ENCODE measurements at places on chromosomes 11 and 22.

GRCh38 chr22:28899199-28899853, 16.0 kb downstream of the ZNRF3 start:
- DNase-seq: peak; percentile 82

DNA sequence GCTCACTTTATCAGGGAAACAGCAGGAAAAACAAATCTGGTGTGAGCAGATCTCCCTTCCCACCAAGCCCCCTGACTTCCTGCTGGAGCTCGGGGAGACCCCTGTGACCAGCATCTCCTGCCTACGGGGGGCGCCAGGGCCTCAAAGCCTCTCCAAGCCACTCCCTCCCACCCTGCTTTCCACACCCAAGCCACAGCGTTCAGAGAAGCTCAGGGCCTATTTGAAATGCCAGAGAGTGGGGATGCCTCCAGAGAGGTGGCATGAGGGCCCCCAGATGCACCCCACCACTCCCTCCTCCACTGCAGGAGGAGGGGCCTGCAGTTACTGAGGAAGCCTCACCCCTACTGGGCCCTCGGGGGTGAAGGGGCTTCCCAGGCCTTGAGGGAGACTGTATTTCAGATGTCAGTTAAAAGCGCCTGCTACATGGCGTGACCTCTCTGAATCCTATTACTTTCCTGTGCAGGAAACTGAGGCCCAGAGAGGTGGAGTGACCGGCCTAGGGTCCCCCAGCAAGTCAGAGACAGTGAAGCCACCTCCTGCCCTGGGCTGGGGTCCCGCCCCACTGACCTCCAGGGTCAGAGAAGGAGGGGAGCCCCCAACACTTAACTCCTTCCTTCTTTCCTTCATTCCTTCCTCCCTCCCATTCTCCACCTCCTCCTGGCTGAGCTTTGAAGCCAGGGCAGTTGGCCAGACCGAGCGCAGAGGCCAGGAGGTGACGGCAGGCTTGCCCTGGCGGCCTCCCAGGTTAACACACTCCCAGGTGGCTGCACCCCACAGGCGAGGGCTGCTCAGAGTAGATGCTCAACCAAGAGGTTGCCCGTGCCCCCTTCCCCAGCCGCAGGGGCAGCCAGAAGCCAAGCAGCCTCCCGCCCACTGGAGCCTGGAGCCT, 6.0 kb upstream of the CDKN1C start:
- no peak for DNase-seq

DNA sequence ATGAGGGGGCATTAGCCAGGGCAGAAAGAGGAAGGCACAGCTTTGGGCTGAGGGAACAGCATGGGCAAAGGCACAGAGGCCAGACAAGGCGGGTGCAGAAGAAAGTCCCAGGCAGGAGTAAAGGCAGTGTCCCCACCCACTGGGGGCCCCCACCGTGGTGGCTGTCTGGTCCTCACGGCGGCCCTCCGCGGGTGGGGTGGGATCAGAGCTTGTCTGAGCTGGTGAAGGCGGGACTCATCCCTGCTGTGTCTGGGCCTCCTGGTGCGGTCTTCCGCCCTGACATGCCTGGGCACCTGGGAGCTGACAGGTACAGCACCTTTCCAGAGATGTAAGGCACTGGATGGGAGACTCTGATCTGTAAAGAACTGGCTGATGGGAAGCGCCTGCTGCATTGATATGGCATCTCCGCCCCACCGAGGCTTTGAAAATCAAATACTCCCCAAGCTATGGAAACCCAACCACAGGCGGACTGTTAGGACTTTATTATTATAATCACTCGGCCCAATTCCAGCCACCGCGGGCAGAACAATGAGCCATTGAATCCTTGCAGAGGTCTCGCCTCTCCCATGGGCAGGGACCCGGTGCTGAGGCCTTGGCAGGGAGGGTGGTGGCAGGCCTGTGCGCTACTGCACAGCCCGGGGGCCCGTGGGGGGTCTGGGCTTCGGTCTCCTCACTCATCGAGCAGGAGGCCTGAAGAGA, 14.2 kb upstream of the GNB1L start:
- DNase-seq: no peak

GRCh38 chr11:73597956-73598718, at the start of gene FAM168A:
Gene FAM168A, minus strand, starts transcription at chr11:73598112. Its CDS starts 129,638 bp downstream, at chr11:73468474.
- DNase-seq: peak; percentile 98

GRCh38 chr11:105720096-105720495, 110.2 kb downstream of the GRIA4 start:
- DNase-seq: no peak

- DNase-seq: no peak
Measured at GRCh38 chr11:11211888-11212287, 141.2 kb downstream of the CSNK2A3 start.

Measured in H4 (cell line).